ENCODE measurements at places on chromosomes 13 and 19.

DNA sequence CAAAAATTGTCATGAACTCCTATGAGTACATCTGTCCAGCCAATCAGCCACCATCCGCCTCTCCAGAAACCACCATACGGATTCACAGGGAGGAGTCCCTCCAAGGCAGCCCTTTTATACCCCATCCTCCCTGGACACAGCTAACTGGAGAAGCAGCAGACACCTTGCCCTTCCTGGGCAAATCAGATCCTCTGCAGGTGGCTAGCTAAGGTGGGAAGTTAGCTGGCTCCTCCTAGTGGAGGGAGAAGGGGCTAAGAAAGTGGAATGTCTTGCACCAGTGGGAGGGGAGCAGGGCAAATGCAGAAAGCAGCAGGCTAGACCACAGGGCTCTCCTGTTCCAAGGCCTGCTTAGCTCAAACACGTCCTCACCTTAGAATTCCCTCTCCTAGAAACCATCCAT lies 46.2 kb upstream of the UQCRFS1 start:
- ATAC-seq = no peak

DNA sequence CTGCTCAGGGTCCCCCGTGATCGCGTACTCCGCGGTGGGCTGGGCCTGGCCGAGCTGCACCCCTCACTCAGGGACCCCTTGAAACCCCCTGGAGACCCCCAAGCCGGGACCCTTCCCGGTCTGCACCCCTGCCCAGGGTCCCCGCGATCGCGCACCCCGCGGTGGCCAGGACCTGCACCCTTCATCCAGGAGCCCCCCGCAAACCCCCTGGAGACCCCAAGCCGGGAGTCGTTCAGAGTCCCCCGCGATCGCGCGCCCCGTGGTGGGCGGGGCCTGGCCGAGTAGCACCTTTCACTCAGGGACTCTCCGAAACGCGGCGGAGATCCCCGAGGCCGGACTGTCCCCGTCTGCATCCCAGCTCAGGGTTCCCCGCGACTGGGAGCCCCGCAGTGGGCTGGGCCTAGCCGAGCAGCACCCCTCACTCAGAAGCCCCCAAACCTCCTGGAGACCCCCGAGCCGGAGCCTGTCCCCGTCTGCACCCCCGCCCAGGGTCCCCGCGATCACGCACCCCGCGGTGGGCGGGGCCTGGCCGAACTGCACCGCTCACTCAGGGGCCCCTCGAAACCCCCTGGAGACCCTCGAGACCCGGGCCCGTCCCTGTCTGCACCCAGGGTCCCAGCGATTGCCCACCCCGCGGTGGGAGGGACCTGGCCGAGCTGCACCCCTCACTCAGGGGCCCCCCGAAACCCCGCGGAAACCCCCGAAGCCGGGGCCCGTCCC lies 748 bp downstream of the LMNB2 start:
- peak; percentile 23 for ATAC-seq

- ATAC-seq = no peak
Measured at GRCh38 chr19:1394252-1395193, 6.8 kb downstream of the GAMT start.

DNA sequence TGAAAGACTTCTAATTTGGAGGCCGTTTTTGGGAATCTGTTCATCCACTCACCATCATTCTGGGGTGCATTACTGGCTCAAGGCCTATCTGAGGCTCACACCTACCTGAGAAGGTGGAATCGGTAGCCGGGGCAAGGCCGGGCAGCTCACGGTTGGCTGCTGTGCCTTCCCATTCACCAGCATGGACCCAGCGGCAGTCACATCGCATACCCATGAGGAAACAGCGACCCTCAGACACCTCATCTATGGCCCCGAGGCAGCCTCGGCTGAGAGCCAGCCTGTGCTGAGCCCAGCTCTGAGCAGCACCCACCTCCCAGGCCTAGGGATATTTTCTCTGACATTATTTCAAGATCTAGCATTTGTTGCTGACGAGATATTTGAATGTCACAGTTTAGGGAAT lies 130.5 kb downstream of the ATP11A start:
- ATAC-seq = no peak

DNA sequence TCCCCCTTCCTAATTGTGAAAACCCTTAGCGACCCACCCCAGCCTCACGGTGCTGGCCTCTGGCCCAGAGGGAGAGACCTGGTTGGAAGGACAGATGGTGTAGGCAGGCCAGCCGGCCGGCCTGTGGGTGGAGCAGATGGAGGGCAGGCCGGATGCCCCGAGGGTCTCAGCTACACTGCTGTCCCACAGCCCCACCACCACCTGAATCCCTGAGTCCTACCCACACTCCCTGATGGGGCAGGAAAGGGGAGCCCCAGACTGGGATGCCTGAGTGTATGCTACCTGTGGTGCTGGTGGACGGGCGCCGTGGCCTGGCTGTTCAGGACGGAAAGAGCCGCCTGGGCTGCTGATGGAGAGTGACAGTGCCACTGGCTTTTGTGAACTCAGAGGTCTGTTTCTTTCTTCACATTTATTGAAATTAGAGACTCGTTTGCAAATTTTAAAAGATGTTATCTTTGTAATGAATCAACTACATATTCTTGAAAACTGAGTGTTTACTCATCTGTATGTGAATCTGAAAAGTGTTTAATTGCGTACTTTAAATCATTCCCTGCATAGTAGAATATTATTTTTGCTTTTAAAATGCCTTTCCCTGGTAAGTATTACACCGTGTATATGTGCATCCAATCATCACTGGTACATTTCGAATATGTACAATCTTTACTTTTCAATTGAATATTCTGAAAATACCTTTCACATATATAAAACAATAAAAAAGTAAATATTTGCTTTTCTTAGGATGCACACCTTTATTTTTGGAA lies 35.7 kb downstream of the TFDP1 start:
- no peak for ATAC-seq

GRCh38 chr13:76307142-76307541 lies 579.1 kb downstream of the KCTD12 start:
- ATAC-seq = no peak

GRCh38 chr13:82800391-82800790 lies 1081.9 kb downstream of the SLITRK1 start:
- ATAC-seq = no peak

GRCh38 chr19:18401580-18402112 lies 4.2 kb upstream of the LRRC25 start:
- no peak for ATAC-seq

DNA sequence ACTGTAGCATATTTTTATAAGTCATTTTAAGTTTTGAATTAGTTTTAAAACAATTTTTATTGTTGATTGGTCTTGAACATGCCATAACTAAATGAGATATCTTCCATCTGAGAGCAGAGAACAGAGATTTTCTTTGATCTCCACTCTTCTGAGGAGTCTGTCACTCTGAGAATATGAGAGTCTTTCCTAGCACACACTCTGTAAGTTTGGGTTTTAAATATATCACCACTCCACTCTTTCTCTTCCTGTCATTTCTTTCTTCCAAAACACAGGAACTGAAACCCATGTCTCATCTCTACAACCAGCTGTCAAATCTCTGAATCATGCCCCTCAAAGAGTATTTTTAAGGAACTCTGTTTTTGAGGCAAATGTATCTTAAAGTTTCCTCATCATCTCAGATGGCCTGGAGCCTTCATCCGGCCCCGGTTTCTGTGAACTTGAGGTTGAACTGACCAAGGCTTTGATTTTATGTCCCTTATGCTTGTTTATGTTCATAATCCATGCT lies 698.2 kb upstream of the SGCG start:
- no peak for ATAC-seq

GRCh38 chr13:105083992-105084391 lies 1451.5 kb downstream of the EFNB2 start:
- ATAC-seq = no peak

- no peak for ATAC-seq
Measured at GRCh38 chr19:19655051-19655594, 8.4 kb downstream of the ATP13A1 start.

DNA sequence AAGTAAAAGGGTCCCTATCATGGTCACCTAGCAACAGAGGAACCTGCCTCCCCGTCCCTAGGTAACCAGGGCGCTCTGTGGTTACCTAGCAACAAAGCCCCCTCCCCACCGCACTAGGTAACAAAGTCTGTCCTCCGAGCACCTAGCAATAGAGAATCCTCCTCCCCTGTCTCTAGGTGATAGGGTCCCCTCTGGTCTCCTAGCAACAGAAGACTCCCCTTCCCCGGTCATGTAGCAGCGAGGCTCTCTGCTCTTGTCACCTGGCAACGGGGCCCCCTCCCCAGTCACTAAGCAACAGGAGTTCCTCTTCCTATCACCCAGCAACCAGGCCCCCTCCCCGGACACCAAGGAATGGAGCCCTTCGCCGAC lies 307 bp downstream of the JOSD2 start:
- no peak for ATAC-seq

- no peak for ATAC-seq
Measured at GRCh38 chr19:27742041-27742440, 1470.9 kb downstream of the UQCRFS1 start.

GRCh38 chr13:50079655-50080202 lies 64.5 kb downstream of the KCNRG start:
- ATAC-seq = no peak

DNA sequence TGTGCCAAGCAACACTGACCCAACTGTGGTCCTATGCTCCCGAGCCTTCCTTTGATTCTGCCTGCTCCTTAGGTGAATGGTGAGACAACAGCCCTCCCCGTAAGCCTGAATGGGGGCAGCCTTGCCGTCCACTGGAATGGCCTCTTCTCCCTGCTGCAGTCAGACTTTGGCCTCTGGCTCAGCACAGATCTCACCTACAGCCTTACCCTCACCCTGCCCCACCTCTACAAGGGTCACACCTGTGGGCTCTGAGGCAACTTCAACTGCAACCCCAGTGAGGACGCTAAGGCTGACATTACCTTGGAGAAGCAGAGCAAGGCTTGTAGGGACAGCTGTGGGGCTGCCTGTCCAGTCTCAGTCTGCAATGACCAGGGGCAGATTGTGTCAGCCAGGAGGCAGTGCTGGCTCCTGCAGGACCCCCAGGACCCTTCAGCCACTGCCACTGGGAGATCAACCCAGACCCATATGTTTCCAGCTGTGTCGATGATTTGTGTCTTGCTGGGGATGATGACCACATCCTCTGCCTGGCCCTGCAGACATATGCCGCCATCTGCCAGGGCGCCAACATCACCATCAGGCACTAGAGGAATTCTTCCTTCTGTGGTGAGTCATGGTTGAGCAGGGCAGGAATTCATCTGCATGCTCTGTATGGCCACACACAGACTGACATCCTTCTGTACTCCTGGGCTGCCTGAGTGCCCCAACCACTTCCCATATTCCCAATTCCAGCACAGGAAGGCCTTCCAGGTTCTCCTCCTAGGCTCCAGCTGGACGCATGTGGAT lies 27.3 kb upstream of the FXYD3 start:
- ATAC-seq = no peak

DNA sequence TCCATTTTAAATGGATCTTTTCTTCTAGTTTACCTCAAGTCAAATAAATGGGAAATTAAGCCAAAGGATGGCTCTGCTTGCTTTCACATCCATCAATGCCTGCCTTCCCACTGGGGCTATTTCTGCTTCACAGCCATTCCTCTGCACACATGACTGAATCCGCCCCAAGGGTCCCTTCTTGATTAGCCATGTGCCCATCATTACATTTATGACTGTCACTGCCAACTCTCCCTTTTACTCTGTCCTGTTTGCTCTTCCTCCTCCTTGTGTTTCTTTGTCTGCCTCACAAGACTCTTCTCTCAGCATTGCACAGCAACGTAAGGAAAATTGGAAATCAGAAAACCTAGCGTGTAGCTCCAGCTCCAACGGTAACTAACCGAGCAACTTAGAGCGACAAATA lies 410.2 kb downstream of the TBC1D4 start:
- no peak for ATAC-seq

DNA sequence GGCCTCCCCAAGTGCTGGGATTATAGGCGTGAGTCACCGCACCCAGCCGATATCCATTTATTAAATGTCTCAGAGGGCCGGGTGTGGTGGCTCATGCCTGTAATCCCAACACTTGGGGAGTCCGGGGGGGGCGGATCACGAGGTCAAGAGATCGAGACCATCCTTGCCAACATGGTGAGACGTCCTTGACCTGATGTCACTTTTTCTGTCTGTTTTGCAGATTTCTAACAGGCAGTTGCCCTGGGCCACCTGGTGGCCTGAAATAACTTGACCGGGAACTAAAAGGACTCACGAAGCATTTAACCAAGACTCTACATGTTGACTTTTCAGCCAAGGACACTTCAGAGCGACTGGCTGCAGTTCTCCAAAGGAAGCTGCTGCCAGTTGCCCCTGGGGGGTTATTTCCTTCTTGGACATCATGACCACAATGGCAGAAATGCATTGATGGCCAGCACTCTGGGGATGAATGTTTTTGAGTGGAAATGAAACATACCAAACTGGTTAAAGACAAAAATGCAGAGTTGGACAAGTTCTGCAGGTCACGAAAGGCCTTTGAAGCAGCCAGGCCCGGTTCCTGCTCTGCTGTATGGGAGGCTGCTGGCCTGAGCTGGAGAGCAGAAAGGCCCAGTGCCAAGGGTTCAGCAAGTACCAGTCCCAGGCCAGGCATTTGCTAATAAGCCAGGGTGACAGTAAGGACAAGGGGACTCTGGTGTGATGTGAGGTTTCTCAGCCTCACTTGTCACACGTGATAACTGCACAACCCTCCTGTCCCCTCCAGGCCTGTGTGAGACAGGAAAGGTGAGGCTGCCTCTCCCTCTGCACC lies 8.3 kb downstream of the ZNF837 start:
- no peak for ATAC-seq

GRCh38 chr19:46466536-46467196 lies 4.7 kb downstream of the PNMA8A start:
- peak; percentile 79 for ATAC-seq

DNA sequence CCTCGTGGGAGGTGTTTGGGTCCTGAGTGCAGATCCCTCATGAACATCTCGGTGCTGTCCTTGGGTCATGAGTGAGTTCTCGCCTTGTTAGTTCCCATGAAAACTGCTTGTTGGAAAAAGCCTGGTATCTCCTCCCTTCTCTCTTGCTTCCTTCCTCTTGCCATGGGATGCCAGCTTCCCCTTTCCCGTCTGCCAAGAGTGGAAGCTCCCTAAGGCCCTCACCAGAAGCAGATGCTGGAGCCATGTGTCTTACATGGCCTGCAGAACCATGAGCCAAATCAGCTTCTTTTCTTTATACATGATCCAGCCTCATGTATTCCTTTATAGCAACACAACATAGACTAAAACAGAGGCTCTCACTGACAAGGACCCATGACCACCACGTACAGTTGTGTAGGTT lies 8.2 kb downstream of the ADGRE2 start:
- ATAC-seq = no peak

DNA sequence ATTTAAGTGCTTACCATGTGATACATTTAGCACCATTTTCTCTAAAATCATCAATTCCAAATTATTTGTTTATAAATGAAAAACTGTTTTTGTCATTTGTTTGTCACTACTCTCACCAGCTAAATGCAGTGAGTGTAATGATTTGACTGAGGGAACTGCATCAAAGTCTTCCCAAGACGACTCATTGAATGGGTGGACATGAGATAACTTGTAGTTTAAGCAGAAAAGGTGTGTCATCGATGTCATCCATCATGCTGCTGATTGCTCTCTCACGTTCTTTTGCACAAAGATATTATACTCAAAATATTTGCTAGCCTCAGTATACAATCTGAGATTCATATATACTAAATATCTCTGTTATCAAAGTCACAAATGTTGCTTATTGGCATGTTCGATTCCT lies 366.5 kb downstream of the IRS2 start:
- ATAC-seq = no peak

Data from activated CD4-positive, CD25-positive, alpha-beta regulatory T cell treated with anti-CD3 and anti-CD28 coated beads, Interleukin-2, amount 50 U/mL, for 24 hours (primary cell).